Stimulated activated CD4-positive, alpha-beta T cell treated with anti-CD3 and anti-CD28 coated beads, TNF-alpha, amount 100 ng/mL, for 1 hour (primary cell): ENCODE measurements at places on chromosomes 7 and 10.

- no peak for DNase-seq
Measured at GRCh38 chr7:80640846-80641245, 2.4 kb downstream of the CD36 start.

DNA sequence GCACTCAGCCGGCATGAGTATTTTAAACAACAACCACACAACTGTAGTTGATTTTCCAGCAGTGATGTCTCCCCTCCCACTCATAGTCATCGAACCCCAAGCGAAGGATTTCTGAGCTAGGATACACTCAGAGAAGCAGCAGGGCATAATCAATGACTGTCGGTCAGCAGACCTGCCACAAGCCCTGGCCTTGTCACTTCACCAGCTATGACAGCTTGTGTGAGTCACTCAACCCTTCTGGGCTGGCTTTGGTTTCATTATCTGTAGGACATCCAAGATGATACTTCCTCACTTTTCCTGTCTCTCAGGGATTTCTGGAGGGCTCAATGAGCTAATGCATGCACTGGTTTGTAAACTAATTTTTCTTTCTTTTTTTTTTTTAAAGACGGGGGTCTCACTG lies 22.0 kb upstream of the UBE3C start:
- DNase-seq = no peak

- no peak for DNase-seq
Measured at GRCh38 chr10:74598891-74599566, 227.4 kb upstream of the KAT6B start.

- DNase-seq = no peak
Measured at GRCh38 chr7:108488768-108489538, 32.7 kb upstream of the NRCAM start.

DNA sequence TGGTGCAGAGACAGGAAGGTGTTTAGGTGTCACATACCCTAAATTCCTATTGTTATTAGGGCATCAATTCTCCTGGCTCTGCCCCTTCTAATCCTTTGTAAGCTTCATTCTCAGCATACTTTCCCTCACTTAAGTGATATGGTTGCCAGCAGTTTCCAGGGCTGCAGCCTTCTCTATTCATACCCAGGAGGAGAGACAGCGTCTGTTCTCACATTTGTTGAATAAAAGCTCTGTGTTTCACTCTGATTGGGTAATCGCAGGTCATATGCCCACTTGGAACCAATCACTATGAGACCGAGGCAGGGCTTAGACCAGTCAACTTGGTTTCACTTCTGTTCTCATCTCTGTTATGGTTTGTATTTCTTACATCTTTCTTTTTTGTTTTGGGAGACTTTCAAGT lies 109.6 kb upstream of the MTPN start:
- DNase-seq = no peak

DNA sequence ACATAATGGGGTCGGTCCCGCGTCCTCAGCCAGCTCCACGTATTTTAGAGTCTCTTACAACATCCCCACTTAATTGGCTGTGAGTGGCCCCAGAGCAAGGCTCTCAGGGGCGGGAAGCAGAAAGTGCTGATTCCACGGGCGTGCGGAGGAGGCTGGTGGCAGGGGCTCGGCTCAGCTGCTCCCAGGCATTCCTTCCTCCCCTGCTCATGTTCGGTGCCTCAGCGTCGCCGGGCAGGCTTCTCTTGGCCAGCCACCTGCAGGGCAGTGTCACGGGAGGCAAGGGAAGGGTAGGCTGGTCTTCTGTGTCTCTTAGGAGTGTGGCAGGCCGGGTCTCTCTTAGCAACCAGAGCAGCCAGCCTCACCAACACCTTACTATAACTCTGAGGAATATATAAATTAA lies 33.8 kb downstream of the IL15RA start:
- DNase-seq = no peak

DNA sequence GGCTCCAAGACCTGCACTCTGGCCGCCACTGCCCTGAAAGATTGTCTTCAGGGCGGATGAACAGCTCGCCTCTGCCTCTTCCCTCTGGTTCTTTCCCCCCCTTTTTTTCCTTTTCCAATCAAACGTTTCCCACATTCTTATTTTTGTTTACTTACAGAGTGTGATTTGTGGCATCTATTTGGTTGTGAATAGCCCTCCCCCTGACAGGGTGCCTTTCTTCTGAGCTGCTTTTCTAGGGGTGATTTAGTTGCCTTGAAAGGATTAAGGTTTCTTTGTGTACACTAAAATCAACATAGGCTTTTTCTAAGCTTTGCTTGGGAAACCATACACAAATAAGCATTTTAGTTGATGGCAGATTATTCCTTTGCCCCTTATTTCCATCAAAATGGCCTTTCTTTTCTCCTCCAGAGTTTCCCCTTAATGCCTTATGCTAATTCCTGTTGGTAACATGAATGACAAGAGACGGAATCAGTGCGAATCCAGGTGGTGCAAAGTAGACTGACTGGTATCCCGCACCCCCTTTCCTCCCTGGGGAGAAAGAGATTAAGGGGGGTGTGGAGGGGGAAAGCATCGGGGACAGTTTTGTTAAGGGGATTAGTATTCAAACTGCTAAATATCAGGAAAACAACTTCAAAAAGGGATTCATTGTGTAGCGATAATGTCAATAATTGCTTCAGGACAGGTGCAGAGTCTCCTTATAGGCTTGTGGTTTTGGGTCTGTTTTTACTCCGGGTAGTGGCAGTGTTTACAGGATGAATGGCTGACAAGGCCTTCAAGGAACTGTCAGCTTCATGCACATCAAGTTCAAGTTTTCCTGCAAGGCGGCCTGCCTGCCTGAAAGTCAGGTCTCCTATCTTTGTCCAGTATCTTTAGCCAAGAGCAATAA lies 431.6 kb upstream of the GALNT17 start:
- no peak for DNase-seq

DNA sequence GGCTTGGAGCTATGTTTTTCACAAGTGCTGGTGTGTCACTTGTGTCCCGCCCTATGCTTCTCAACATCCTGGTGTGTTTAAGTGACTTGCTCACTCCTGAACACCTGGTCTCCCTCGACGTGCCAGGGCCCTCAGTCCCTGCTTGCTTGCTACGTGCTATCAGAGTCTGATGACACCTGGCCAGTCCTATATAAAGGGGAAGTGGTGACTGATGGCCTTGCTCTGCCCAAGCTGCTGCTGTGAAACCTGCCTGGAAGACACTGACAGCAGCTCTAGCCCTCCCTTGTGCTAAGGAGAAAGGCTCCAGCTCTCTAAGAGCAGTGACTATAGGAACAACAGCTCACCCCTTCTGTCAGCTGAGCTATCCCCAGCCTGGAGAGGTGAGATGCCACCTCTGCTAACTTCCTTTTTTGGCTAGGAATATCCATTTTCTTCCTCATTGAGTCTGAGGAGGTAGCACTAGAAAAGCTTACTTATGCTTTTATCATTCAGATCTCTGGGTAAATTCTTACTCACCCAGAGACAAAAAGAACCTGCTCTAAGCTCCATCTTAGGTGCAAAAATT lies 77.2 kb upstream of the PLXNA4 start:
- no peak for DNase-seq

DNA sequence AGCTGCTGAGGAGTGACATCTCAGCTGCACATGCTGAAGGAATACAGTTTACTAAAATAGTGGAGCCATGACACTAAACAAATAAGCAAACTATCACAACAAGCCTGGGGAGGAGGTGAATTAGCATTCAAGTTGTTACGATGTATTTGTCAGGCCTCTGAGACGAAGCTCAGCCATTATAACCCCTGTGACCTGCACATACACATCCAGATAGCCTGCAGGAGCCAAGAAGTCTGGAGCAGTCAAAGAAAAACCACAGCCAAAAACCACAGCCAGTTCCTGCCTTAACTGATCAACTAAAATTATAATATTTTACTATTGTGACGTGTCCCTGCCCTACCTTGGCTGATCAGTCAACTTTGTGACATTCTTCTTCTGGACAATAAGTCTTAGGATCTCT lies 68.6 kb downstream of the NSUN6 start:
- no peak for DNase-seq

DNA sequence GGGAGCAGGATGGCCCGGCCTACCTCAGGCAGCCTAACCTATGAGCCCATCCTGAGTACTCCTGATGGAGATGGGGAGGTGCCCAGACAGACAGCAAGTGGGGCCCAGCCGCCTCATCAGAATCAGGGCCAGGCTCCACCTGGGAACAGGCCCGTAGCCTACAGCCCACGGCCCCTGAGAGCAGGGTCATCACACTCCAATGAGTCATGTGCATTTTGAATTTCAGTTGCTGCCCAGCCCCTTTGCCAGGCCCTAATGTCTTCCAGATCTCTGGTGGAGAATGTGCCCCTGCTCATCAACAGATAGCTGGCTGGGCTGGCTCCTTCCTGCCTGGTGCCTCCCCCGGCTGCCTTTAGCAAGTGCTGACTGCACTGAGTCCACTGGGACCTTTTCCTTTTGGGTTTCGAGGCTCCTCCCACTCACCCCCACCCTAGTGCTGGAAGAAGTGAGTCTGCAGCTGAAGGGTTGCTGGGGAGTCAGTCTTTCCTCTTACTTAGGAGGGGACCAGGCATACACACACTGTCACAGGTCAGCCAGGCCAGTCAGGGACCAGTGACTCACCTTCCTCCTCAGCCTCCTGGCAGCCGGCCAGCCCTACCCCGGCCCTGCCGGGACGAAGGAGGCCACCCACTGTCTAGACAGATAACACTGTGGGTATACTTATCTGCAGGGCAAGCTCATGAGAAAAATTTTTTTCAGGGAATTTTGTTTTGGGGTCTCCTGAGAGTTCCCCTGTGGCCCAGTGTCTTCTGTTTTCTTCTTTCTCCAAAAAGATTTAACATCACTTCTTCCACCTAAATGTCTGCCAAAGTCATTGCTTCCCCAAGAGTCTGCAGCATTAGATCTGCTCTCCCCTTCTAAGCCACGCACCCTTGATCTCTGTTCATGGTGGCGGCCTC lies 9.1 kb upstream of the ASIC3 start:
- no peak for DNase-seq

- no peak for DNase-seq
Measured at GRCh38 chr10:26837139-26837538, 23.6 kb downstream of the ABI1 start.

DNA sequence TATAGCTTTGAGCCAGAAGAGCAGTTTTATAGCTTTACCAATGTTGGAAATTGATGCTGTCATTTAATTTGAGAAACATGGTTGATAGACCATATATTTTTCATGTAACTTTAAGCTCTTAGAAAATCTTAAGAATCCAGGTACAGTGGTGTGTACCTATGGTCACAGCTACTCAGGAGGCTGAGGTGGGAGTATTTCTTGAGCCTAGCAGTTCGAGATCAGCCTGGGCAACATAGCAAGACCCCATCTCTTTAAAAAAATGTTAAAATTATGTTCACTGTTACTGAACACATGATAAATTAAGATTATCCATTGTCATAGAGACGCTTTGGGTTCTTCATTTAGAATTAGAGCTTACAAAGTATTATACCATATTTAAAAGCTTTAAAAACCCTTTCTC lies 18.2 kb downstream of the REEP3 start:
- DNase-seq = no peak
